ENCODE measurements at places on chromosomes 3 and 15.

DNA sequence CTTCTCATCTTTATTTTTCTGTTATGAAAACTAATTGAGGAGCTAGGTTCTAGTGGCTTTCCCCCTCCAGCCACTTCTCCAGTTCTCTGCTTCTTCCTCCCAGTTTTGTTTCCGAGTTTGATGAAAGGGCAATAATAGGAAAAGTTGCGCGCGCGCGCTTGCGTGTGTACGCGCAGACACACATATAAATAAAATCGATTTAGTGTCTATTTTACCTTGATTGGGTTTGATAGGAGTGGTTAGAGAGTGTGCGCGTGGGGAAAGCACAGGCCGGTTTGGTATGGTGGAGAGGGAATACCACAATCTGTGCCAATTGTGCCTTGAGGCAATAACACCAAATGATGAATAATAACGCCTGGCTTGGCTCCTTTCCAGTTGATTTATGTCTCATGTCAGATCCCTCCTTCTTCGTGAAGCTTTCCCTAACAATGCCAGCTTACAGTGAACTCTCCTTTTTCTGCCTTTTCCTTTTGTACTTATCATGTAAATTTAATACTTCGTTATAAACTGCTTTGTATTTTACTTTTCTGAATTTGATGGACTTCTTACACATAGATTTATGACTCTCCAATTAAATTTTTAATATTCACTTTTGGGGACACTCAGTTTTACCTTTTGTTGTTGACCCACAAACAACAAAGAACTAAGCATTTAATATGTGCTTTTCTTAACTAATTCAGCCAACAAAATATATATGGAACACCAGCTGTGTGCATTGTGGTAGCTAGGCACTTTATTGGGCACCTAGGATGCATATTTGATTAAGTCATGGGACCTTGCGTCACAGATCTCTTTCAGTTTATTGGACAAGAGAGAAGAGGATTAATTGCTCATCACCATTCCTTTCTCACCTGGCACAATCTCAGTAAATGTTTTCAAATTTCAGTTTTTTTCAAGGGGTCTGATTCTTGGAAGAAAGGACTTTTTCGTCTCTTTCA is 1.7 kb downstream of the TIPARP start:
- DNase-seq = peak; percentile 88

GRCh38 chr15:23599053-23599452 is 33.6 kb downstream of the MKRN3 start:
- DNase-seq = no peak

DNA sequence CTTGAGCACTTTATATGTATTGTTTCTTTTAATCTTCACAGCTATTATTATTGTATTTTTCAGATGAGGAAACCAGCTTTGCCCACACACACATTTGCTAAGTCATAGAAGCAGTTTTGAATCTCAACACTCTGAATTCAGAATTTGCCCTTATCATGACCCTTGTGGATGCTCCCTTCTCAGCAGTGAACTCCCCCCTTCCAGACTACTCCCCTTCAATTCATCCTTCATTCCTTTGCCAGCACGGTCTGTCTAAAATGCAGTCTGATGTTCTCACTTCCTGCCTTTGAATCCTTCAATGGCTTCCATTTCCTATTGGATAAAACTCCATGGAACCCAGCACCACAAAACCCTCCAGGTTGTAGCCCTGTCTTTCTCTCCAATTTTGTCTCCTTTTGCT is 52.5 kb upstream of the TSC22D2 start:
- no peak for DNase-seq

- no peak for DNase-seq
Measured at GRCh38 chr3:139476348-139476747, at the start of gene RBP2. RBP2 (minus strand) TSS chr3:139476516; CDS start chr3:139476459, 57 bp downstream.

DNA sequence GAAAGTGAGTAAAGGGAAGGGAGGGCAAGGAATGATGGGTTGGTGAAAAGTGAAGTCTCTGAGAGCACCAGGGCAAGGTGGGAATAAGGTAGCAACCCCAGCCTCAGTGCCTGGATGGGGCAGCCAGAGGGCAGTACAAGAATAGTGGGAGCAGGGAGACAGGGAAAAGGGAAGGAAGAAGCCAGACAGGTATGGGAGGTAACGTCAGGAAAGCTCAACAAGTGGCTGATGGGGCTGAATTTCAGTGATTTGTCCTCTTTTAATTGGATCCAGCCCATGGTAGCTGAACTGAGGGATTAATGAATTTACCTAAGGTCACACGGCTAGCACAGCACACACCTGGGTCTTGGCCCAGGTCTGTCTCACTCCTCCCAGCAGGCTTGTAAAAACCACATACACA is 12.6 kb downstream of the RORA start:
- no peak for DNase-seq

DNA sequence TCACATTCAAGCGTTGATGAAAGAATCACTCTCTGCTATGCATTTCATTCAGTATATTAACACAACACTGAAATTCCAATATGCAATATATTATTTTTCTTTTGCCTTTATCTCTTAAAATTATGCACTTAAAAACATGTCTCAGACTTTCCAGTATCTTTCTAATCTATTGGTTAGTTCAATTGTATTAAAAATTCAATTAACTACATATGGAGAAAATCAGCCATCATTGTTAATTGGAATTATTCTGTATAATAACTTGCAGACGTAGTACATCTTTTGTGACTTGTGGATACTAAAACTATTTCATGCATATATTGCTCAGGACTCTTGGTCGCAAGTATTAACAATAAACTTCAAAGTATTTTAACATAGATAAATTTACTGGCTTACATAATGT is 715.6 kb downstream of the GRM7 start:
- no peak for DNase-seq

DNA sequence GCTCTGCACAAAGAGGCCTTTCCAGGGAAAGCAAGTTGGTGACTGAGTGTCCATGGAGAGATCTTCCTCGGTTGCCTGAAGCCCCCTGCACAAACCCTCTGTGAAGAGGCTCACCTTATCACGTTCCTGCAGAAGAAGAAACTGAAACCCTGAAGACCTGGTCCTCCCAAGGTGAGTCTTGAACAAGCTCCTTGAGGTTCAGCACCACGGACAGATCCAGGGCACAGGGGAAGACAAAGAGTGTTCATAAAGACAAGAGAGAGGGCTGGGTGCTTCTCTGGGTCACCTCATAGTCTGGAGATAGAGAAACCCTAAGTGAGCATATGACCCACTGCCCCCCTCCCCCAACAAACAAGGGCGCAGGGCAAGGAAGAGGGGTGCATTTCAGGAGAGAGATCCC is 21.7 kb upstream of the TBC1D21 start:
- peak; percentile 76 for DNase-seq

- DNase-seq = no peak
Measured at GRCh38 chr15:92733090-92733933, 77.7 kb upstream of the FAM174B start.

- DNase-seq = no peak
Measured at GRCh38 chr3:158403013-158403412, 168.0 kb upstream of the MLF1 start.

DNA sequence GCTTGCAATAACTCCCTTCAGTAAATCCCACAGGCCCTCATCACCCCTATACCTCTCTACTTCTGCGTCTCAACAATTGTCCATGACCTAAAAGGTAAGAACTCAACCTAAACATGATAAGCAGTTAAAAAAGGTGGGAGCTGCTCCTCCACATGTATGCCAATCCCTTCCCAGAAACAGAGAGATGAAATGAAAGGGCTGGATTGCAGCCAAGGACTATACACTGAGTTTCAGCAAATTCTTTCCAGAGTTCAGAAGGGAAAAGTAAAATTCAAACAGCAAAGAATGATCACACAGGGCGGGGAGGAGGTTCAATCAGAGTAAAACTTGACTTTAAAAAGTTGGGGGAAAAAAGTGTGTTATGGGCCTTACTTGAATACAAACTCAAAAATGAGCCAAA is 27.5 kb downstream of the PLOD2 start:
- DNase-seq = peak; percentile 71

DNA sequence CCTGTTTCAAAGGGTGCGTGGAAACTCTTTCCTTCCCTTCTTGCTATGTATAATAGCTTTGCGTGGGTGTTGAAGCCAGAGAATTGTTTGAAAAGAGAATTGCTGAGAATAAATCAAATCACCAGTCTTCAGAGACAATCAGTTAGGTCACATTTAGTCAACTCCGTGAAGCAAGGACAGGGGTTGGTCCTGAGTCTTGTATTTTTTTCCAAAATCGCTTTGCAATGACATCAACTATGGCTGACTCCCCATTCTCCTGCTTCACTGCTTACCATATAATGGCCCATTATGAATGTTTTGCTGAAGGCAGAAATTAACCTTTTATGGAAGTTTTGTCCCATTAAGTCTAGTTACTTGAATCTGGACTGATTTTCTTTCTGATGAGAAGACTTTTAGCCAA is 852.8 kb downstream of the AGBL1 start:
- no peak for DNase-seq

DNA sequence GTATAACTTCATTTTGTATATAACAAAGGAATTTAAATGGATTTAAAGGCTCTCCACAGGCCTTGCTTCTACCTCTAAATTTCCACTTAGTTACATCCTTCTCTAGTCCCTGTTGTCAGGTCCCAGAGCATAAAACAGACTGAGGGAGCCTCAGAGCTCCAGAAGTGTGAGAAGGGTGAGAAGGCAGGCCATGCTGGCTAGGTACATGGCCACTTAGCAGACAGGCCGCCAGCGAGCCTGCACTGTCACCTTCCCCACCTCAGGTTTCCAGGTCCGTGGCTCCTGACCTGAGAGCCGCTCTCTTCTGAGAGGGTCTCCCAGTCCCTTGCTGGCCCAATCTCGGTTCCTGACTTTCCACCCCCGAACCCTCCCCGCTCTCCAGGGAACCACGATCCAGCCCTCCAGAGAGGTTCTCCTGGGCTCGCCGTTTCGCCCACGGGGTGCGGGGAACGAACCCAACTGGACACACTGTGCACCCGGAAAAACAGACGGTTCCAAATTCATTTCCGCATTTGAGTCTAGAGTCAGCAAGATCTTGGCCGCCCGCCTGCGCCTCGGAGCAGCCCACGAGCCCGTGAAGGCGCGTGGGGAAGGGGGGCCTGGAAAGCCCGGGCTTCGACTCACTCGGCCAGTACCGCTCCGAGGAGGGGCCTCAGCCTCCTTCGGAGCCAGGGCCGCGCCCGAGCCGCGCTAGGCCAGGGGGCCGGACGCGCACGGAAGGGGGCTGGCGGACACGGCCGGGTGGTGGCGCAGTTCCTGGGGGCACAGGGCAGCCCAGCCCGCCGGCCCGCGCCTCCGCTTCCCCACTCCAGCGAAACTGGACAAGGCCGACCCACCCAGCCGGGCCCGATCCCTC is 16.7 kb upstream of the SOX2 start:
- no peak for DNase-seq

GRCh38 chr15:66850078-66850991 is 148.3 kb downstream of the SMAD6 start:
- no peak for DNase-seq

DNA sequence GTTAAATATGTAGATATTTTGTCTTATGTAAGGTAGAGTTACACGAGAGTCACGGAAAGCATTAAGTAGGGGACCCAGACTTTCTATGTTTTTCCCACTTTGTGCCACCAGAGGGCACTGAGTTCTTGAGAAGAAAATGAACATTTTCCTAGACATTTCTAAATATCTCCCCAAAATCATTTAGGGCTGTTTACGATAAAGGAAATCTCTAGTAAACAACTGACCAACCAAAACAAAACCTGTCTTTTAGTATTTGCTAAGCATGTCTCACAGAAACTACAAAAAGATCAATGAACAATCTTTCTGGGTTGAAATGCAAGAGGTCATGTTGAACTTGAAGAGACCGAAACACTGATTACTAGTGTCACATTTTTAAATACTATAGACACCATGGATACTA is 16.1 kb downstream of the POU1F1 start:
- DNase-seq = peak; percentile 81

DNA sequence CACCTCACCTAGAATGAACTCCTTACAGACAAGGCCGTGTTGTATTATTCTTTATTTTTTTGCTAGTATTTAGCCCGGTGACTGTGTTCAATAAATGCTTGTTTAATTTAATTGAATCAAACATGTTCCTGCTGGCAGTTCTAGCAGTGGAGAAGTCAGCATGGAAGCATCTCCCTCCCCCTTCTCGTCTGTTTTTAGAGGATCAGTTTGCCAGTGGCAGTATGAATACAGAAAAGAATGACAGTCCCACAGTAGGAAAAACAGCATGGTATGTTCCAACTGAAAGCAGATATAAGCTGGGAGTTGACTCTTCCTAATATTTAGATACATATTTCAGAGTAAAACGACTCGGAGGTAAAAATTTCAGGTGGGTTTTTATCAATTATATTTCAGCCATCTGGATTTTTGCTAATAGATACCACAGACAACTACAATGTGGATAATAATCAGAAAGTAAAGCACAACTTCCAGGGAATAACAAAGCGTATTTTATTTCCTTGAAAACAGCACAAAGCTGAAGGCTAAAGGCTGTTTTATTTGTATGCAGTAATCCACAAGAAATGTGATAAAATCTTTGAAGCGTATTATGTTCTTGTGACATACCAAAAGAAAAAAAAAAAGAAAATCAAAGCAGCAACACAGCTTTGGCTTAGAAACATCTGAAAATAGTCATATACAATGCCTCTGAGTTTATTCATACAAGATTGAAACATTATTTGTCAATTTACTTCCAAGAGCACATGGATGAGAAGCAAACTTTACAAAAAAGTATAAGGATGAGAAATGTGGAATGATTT is 244.5 kb upstream of the KCNMB2 start:
- no peak for DNase-seq

DNA sequence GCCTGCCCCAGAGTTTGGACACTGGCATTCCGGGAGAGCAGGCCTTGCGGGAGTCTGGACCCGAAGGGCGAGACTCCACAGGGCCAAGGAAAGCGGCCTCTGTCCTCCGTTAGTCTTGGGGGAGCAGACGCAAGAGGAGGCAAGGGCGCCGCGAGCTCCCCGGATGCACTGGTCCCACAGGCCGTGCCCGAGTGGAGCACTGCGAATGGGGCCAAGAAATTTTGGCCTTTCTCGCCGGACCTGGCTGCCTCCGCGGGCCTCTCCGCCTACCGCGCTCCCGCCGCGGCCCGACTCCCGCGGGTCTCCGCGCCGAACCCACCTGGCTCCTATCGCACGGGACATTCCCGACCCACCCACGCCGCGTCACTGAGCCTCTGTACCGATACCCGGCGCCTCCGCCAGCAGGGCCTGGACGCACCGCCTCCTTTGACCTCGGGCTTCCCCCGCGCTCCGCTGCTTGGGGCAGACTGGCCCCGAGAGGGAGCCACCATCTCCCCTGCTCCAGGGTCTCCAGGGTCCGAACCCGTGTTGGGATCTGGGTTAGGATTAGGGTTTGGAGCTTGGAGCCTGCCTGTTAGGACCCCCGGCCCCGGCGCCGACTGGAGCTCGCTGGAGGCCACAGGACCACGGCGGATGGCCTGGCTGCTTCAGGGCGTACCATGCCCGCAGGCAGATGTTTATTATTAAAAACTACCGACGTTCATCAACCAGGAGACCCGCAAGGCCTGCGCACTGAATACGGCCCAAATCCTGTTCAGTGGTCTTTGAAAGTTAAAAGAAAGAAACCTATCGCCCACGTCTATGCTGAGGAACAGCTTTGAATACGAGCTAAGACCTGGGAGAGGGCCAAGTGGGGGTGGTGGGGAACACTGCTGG is 11.7 kb downstream of the SHOX2 start:
- no peak for DNase-seq
